ENCODE measurements at places on chromosomes 2 and 18. TPM values are rescaled to one million over a fixed set of nuclear protein-coding genes. Genes with fewer than 3 reads are reported as not detected.

GRCh38 chr2:19189391-19189790 is 169.0 kb downstream of the OSR1 start:
- DNase-seq, result no peak

GRCh38 chr2:217166241-217166850 is 306.5 kb upstream of the TNP1 start:
- no peak for DNase-seq

Gene PTPRN
- total RNA-seq, result 5.2 TPM

DNA sequence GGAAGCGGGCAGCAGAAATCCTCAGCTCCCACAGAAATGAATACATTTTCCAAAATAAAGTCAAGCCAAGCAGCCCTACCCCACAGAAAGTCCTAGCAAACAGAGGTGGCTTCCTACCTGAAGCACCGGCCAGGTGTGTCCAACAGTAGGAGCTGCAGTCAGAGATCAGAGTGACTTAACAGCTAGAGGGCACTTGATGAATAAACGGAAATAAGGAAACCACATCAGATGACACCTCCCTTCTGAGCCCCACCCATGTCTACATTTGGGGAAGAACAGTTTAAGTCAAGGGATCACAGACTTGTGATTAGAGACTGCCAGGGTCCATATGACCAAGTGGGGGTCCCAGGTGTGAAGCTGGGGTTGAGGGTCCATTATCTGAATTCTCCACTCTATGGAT is at the start of gene CXCR1:
CXCR1 (minus strand) TSS at position 172 of the 400 bp plus-strand sequence. CDS start 1,751 bp downstream, outside the sequence.
- no peak for DNase-seq

DNA sequence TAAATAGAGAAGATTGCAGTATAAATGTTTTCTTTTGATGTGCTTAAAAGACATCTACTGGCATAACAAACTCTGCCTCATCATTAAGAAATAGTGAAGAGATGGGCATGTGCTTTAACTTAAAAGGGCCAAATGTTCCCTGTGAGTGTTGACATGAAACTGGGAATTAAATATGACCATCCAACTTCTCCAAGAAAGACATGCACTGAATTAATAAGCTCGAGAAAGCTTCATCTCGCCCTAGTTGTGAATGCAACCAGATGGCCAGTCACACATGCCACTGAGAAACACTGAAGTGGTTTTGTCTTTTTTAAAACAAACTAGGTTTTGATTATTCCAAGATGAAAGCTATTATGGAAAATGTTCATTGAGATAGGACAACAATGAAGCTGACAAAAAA is 479.2 kb downstream of the RIT2 start:
- no peak for DNase-seq
